CD4-positive, alpha-beta T cell (primary cell): ENCODE measurements at places on chromosomes 11 and 22.

GRCh38 chr11:88357323-88358039 is 19.9 kb upstream of the CTSC start:
- DNase-seq, result no peak

DNA sequence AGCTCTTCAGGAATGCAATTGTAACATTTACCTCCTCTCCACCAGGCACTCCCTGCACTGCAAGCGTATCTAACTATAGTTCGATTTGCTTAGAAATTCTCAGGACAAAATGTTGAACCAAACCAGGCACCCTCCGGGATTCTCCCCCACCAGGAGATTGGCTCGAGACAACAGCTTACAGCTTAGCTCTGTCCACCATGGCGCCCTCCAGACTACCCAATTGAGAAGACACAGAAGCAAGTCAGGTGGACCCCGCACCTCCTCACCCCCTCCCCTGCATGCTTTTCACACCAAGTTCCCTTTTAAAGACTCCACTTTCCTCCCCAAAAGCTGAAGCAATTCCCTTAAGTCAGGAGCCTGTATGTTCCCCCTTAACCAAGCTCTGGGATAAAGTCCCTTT is 34.7 kb upstream of the RFPL3 start:
- DNase-seq, result no peak

DNA sequence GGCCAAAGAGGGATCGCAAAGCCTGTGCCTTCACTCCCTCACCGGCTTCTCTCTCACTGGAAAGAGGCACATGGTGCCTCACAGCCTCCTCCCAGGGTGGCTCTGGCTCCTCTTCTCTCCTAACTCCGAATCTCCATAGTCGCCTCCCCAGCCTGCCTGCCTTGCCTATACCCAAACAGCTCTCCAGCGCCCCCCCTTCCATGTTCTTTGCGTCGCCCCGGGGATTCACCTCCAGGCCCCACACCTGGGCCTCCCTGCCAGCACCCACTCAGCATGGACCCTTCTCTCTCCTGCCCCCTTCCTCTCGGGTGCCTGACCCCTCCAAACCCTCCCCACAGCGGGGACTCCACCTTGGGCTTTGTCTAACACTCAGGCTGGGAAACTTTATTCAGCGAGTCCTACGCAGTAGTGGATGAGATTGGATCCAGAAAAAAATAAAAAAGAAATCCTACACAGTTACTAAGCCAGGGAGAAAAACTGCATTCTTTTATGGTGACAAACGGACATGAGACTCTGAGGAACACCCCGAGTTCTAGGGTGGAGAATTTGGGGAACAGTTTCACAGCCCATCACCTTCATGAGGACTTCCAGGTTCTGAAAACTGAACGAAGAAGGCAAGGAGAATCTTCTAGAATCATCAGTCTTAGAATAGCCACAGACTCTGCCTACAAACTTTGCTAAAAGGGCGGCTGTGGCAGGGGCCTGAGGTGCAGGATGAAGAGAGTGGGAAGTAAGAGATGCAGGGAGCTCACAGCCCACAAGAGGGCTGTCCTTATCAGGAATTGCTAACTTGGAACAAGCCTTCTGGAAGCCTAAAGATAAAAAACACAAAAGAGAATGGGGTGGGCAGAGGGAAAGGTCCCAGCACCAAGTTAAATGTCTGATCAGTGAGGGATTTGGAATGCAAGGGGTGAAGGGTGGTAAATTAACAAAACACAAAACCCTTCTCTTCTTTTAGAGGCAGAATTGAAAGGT is 5.3 kb downstream of the PPM1F start:
- no peak for DNase-seq

DNA sequence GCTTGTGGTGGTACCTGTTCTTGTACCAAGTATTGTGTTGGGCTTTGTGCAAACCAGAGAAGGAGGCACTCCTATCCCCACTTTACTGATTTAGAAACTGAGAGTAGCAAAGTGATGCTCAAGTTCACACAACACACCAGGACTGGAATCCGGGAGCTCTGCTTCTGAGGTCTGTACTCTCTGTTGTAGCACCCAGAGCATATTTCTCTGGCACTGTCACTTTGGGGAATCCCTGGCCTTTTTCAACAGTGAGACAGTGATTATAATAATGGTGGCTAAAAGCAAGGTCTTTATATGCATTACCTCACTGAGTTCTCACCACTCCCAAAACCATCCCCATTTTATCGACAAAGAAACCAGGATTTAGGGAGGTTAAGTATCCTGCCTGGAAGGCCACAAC is 362.4 kb downstream of the TENM4 start:
- DNase-seq, result no peak
